ENCODE measurements at places on chromosomes 1 and 21. TPM values are rescaled to one million over a fixed set of nuclear protein-coding genes. Genes with fewer than 3 reads are reported as not detected.

DNA sequence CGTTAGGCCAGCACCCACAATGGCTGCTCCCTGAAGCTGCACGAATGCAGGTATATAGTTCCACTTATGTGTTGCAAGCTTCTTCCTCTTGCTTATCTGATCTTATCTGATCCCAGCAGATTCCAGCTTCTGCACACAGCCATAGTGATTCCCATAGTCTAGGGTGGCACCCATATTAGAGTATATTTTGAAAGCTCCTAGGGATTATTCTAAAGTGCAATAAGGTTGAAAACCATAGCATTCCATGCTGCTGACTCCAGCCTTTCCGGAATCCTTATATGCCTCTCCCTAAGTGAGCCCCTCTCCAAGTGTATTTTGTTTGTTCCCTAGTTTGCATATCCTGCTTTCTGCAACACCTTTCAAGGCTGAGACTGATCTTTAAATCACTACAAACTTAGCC is 432.0 kb downstream of the SETD4 start:
- DNase-seq: no peak

Gene ADGRL4
- 3.2 TPM for total RNA-seq

Gene TPTE
- not detected for total RNA-seq

DNA sequence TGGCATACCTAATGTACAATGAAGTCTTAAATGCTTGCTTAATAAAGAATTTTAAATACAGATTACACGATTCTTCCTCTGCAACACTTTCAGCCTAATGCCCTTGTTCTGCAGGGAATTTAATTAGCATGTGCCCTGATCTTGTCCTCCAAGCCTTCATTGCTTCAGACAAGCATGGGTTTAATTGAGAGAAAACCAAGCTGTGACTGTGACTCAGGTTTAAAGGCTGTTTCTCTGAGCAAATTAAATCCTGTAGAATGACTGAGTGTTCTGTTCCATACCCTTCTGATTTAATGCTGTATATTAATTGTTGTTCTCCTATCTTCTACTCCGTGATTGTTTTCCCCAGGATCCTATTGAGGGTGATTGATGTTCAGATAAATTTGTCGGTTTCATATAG is 269.0 kb upstream of the PRMT6 start:
- DNase-seq: no peak

DNA sequence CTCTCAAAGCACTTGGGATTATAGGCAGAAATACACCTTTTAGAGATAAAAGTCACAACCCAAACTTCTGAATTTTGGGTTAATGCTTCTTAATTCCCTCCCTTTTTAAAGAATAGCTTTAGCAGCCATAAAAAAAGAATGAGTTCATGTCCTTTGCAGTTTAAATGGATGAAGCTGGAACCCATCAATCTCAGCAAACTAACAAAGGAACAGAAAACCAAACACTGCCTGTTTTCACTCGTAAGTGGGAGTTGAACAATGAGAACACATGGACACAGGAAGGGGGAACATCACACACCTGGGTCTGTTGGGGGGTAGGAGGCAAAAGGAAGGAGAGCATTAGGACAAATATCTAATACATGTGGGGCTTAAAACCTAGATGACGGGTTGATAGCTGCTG is 55.8 kb downstream of the SLC27A3 start:
- DNase-seq: no peak

Gene HSF2BP
- 1.1 TPM for total RNA-seq

- no peak for DNase-seq
These were observed 496.4 kb downstream of the SETD4 start for GRCh38 chr21:35563885-35564451.

DNA sequence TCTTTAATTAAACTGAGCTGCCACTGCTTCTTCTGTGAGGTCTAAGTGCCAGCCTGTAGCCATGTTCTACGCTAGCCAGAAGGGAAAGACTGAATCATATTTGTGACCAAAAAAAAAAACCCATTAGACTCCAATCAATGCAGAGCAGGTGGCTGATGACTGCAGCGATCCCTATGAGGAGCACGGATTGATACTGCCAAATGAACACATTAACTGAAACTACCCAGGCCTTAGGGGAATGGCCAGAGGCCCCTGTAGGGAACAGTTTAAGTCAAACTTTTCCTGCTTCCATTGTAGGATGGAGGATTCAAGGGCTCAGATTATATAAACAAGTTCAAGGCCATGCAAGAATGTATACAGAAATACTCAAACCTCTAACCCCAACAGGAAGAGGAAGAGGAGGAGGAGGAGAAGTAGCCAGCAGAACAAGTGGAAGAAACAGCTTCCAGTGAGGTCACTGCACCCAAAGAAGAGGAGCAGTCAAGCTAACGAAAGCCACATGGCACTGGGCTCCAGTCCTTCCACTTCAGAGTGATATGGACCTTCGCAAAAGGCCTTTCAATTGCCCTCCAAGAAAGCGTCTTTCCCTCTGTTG is 328.3 kb downstream of the SMYD3 start:
- no peak for DNase-seq

- no peak for DNase-seq
These were observed 17.7 kb downstream of the AGRN start for GRCh38 chr1:1037366-1038327.

Gene NHLH2
- total RNA-seq: 2.7 TPM

Gene GBP7
- total RNA-seq: not detected

GRCh38 chr1:172903581-172904220 is 147.0 kb downstream of the TNFSF18 start:
- no peak for DNase-seq

GRCh38 chr1:11472741-11473140 is 6.2 kb upstream of the DISP3 start:
- DNase-seq: no peak

DNA sequence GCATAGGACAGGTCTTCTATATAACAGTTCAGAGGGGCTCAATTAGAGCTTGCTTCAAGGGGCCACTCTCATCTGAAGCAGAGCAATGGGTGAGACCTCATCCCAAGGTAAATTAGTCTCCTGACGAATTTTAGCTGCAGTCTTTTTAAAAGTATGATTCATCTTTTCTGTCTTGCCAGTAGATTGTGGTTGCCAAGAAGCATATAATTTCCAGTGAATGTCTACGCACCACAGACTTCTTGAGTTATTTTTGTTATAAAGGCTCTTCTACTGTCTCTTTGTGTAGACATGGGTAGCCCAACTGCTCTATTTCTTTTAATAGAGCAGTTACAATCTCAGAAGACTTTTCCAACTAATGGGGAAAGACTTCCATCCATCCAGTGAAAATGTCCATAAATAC is 108.9 kb upstream of the FMN2 start:
- DNase-seq: no peak

DNA sequence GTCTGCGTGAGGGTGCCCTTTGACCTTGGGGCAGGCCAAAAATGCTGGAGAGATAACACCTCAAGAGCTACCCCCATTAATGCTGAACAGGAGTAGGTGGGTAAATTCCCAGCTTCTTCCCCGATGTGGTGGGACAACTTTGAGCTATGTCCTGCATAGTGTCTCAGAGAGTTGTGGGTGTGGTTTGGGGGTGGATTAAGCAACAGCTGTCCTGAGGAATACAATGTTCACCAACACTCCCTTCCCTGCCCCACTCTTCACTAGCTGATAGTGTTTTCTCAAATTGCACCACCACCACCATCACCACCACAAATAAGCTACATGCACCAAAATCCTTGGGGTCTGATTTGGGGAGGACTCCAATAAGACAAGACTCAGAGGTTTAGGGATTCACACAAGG is 258.4 kb downstream of the HLX start:
- no peak for DNase-seq

DNA sequence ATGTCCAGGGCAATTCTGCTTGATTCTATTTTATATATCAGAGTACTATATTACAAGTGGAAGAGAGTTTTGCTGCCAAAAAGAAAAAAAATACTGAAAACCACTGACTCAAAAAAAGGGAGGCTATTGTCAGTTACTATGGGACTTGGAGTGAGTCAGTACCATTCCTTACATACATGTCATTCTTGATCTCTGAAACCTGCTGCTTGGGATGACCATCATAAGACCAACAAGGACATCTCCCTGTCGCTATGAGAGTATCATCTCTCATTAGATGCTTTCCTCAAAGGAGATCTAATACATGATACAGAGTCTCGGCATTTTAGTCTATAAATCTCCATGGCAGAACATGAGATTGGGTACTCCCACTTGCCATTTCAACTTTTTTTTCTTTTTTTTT is 11.8 kb upstream of the INPP5B start:
- DNase-seq: no peak

GRCh38 chr1:199929556-199929955 is 98.0 kb upstream of the NR5A2 start:
- DNase-seq: no peak

DNA sequence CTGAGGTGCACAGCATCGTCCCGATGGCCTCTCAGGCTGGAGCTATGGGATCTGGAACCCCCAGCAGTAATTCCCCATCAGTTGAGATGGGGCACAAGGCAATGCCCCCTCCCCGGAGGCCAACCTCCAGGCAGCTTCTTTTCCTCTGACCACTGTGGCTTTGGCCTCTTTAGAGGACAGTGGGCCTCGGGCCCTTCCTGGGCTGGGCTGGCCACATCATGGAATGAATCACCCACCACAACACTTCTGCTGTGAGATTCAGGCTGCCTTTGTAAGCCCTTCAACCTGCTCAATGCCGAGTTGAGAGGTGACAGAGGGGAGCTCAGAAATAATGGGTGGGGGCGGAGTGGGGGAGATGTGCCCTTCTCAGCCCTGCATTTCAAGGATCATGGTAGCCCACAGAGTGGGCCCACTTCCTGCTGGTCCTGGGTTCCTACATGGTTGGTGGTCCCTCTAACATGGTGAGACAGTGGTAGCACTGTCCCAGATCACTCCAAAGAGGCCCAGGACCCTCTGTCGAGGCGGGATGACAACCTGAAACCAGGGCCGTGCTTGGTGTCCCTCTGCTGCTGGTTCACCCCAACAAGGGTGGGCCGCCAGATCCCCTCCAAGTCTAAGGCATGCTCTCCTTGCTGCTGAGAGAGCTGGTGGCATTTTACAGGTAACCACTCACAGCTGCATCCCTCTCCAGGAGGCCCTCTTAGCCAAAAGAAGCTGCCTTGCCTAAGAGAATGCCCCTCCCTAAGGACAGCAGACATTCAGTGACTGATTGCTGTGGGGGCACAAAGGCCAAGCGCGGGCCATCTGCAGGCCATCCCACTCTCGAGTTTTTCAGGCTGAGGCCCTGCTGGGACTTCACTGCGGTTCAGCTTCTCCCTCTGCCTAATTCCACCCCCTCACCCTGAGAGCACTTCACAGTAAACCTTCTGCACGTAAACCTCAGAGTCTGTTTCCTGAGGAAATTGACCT is 29.7 kb upstream of the EVA1B start:
- DNase-seq: no peak

- no peak for DNase-seq
These were observed 195.7 kb upstream of the KIAA0040 start for GRCh38 chr1:175388285-175388684.

Gene PLD5
- 0.57 TPM for total RNA-seq

Gene IFI44L
- total RNA-seq: 7.1 TPM

Gene USH2A
- total RNA-seq: not detected

Gene KTI12
- 7.1 TPM for total RNA-seq

Gene DNASE2B
- not detected for total RNA-seq

- no peak for DNase-seq
These were observed 427.1 kb upstream of the CXADR start for GRCh38 chr21:17085707-17086106.

DNA sequence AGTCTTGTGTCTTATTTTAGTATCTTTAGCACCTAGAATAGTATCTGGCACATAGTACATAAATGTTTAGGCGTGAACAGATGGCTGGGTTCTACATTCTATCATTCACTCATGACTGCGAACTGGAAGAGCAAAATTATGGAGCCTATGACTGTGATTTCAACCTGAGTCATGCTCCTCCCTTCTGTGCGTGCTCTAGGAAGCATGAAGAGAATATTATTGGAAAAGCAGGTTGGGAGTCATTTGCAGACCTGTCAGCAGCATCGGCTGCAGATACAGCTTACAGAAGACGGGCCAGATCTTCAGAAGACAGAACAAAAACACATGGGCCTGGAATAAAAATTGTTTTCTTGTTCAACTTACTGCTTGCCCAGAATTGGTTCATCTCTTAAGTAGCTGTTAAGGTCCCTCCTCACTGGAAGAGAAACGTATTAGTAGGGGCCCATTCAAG is 344.0 kb upstream of the USP24 start:
- DNase-seq: no peak

- DNase-seq: no peak
These were observed 279.5 kb downstream of the DSCAM start for GRCh38 chr21:40567501-40567900.

GRCh38 chr1:109642626-109643025 is 13.3 kb upstream of the GSTM4 start:
- no peak for DNase-seq

DNA sequence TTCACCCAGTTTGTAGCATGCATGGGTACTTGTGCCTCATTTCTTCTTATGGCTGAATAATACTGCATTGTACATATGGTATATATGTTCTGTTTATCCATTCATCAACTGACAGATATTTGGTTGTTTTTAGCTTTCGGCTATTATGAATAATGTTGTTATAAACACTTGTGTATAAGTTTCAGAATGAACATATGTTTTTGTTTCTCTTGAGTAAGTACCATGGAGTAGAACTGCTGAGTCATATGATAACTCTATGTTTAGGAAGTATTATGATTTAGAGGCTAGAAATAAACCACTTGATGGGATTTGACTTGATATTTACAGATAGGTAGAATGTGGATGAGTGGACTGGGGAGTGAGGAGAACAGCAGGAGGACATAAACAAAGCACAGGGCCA is 48.6 kb downstream of the WNT2B start:
- DNase-seq: no peak

DNA sequence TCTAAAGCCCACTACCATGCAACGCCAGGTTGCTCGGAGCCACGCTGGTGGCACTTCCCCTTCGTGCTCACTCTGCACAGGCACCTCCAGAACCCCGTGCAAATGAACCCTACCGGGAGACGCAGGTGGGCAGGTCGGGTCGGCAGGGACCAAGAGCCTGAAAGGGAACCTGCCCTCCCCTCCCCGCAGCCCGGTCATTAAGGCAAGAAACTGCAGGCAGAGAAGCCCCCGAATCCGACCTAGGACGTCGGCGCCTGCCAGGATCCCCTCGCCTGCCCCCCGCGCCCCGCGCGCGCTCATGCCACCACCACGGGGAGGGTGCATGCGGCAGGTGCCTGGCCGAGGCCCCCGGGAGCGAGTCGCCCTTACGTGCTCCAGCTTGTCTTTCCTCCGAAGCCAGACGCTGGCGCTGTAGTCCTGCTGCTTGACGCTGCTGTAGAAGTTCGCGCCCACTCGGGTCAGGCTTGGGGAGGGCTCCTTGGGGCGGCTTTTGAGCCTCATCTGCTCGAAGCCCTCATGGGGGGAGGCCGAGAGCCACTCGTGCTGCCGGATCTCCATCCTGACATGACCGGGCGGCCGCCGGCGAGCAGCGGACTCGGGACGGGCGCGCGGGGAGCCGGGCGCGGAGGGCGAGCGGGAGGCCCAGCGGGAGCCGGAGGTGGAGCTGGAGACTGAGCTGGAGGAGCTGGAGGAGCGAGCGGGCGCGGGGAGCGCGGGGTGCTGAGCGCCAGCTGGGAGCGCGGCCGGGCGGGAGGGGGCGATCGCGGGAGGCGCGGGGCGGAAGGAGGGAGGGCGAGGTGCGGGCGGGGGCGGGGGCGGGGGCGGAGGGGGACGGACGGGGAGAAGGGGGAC is 552 bp downstream of the PLD5 start:
- no peak for DNase-seq
